Calu3 (cell line): ENCODE measurements at places on chromosomes 1 and 21.

- no peak for DNase-seq
Measured at GRCh38 chr1:222798975-222799374, 15.9 kb upstream of the DISP1 start.

DNA sequence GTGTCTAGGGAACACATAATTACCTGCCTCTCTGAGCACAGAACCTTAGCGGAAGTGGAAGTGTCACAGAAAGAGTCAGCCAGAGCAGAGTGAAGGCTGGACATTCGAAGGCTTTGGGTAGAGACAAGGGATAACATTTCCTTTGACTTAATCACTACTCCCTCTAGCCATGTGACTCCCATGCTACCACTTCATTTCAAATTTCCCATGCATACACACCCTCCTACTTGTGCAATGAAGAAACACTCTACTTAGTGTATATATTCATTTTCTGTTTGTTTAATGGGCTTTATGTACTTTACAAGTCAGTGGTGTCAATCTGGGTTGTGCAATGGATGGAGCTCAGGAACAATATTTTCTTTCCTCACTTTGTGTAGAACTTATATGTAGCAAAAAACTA is 6.9 kb downstream of the ANKRD35 start:
- no peak for DNase-seq

DNA sequence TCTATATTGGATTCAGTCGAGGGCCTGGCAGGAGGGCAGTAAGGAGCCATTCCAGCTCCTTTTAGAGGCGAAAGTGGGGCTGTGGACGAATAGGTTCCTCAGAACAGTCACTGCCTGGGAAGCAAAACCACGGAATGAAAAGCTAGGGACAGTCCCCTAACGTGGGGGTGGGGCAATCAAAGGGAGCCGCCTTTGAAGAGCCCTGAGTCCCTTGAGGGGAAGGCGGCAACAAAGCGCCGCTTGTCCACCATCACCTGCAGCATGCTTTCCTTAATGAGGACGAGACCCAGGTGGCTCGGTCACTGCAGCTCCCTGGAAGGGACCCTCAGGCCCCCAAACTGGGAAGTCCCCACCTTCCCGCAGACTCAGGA is 184.7 kb downstream of the ETS2 start:
- no peak for DNase-seq

DNA sequence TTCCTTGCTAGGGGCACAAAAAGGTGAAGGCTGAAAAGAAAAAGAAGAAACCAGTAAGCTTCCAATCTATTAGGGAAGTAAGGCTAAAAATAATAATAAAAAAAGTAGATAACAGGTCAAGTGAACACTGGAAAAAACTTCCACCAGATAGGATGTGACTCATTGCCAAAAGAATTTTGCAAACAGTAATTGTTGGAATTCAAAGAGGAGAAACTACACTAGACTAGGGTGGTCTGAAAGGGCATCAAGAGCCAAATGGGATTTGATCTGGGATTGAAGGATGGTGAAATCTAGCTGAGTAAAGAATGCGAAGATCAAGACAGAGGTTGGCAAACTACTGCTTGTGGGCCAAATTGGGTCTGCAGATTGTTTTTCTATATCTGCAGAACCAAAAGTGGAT is 6.0 kb upstream of the ST6GALNAC3 start:
- no peak for DNase-seq

DNA sequence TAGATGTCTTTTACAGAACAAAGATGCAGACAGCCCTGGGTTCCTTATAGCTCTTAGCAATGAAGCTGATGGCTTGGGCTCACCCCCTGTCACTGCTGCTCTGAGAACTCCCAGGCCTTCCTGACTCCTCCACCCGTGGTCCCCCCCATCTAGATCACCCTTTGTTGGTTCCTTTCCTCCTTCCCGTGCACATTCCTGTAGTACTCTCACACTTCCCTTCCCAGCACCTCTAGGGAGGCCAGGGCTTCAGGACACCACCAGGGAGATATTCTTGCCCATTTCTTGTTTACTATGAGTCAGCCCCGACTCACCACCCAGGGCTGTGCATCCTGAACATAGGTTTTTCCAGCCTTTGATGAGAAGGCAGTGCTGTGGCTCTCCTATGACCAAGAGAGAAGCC is 14.4 kb upstream of the NOS1AP start:
- peak; percentile 61 for DNase-seq

- no peak for DNase-seq
Measured at GRCh38 chr1:158930504-158930903, 848 bp upstream of the PYHIN1 start.

- DNase-seq: no peak
Measured at GRCh38 chr1:62386351-62387121, 50.3 kb upstream of the USP1 start.

GRCh38 chr1:18569811-18570545 is 60.7 kb upstream of the PAX7 start:
- no peak for DNase-seq

GRCh38 chr21:46562964-46563607 is 41.8 kb downstream of the S100B start:
- no peak for DNase-seq

GRCh38 chr1:207244409-207244801 is 77.1 kb upstream of the CD55 start:
- no peak for DNase-seq

- peak; percentile 62 for DNase-seq
Measured at GRCh38 chr1:162696286-162696862, 64.1 kb downstream of the DDR2 start.

DNA sequence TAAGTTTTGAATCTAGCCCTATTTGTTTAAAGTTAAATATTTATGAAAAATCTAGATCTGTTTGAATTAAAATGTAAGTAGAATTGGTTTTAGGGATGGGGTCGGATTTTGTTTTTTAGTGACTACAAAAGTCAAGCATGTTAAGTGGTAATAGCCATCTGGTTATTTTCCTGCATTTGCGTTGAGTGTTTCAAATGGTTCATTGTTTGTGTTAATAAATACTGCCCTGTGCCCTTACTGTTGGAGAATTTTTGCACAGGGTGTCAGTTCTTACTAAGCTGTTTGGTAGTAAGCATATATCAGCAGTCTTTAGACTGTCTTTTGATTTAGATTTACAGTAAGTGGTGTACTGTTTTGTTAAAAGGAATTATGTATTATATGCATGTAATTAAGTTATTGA is 46.1 kb upstream of the TARS2 start:
- no peak for DNase-seq

- DNase-seq: no peak
Measured at GRCh38 chr1:57010511-57010910, 44.7 kb upstream of the C8B start.

DNA sequence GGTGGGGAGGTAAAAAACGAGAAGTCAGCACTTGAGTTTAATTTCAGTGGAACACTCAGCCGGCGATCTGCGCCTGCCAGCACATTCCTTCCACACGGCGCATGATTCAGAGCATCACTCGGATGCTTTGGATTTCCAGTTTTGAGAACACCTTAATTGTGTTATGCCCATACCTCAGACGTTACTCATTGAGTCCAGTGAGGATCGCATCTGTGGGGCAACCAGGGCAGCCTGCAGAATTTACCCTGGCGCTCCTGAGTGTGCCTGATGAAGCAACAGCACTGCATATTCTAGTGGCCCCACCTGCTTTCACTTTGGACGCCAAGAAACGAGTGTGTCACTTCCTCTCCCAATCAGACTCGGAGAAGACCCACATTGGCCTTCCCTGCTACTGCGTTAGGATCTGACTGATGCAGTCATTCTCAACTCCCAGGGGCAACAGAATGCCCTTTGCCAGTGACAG is 19.9 kb downstream of the FAM89A start:
- DNase-seq: no peak

- no peak for DNase-seq
Measured at GRCh38 chr21:42584296-42584641, 69.2 kb upstream of the PDE9A start.

DNA sequence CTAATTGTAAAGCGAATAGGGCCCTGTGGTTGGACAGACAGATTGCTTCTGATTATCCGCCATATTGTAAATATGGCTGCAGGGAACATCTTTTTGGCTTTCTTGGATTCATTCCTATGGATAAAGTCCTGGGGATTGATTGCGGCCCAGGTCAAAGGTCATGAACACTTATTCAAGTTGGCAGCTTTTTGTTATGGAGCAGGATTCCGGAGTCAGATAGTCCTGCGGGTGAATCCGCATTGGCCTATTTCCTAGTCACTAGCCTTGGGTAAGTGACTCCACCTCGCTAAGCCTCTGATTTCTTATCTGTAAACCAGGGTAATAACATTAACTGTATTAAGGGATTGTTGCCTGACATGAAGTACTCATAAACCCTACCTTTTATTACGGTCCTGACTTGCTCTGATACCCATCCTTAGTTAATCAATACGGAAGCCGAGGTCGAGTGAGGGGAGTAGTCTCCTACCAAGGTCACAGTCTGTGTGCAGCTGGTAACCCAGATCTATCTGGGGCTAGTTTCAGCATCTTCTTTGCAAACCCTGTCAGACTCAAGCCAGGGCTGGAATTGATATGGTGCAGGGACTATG is 31.7 kb downstream of the EDN2 start:
- DNase-seq: no peak

- DNase-seq: no peak
Measured at GRCh38 chr1:18948048-18948912, 8.2 kb downstream of the IFFO2 start.

DNA sequence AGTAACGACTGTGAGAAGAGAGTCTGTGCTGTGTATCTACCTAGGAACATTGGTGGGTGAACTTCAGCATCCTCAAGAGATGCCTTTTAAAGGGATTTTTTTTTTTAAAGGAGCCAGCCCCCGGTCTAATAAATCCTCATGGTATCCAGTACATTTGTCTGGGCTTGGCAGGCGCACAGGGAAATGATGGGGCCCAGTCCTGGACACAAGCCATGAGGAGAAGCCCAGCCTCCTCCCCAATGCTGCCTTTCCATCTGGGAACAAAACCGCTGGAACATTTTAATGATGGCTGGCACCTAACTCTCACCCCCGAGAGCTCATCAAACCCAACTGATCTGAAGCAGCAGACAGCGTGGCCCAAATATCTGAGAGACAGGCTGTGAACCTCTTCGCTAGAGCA is 64.2 kb downstream of the ACOT7 start:
- no peak for DNase-seq

- no peak for DNase-seq
Measured at GRCh38 chr1:20867062-20867461, 80.0 kb upstream of the HP1BP3 start.

GRCh38 chr21:44829507-44830092 is 11.7 kb upstream of the SUMO3 start:
- no peak for DNase-seq

DNA sequence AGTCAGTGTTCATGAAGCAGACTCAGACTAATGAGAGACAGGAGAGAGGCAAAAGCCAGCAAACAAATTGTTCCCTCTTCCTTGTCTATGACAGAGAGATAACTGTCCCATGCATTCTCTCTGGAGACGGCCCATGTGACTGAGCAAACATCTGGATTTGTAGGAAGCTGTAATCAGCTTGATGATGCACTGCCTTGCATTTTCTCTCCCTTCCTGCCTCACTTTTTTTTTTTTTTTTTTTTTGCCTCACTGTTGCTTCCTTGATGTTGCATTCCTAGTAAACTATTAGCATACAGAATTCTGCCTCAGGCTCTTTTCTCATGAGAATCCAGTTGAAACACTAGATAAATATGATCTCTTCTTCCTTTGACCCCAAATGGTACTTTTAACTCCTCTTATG is 134.5 kb downstream of the HHIPL2 start:
- DNase-seq: no peak
